Lower lobe of right lung (tissue), 2 donors: ENCODE measurements at places on chromosomes 7 and 10. TPM values are rescaled to one million over a fixed set of nuclear protein-coding genes. Genes with fewer than 3 reads are reported as not detected.

GOLGA7B gene
- total RNA-seq: 1.0 TPM

GIMAP5 gene
- total RNA-seq: 31.9 TPM

TRPV5 gene
- not detected for total RNA-seq

TCAF2 gene
- 6.2 TPM for total RNA-seq

DNA sequence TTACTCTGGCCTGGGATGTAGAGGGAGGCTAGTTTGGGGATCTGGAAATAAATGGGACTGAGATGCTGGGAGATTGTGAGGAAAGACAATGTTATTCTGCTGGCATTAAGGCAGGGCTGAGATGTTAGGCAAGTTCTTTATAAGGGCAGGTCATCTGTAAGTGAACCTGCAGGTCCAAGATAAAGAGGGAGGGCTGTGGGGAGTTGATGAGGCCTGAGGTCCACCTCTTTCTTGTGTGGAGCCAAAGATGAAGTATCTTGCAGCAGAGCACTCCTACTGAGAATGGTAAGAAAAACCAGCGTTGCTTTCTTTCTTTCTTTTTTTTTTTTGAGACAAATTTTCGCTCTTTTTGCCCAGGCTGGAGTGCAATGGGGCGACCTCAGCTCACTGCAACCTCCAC, 19.1 kb downstream of the CYCS start:
- H3K4me1 ChIP-seq: no peaks in the 10 kb centered on the region
- no peak overlapping the region for H3K4me3 ChIP-seq
- DNase-seq: no peak
- H3K36me3 ChIP-seq: no peaks in the 10 kb centered on the region
- no peaks in the 10 kb centered on the region for H3K27me3 ChIP-seq

GRCh38 chr10:470339-471003, 219.0 kb downstream of the DIP2C start:
- no peak overlapping the region for H3K4me3 ChIP-seq
- DNase-seq: no peak
- no peaks in the 10 kb centered on the region for H3K27me3 ChIP-seq
- no peak overlapping the region for H3K27ac ChIP-seq
- H3K4me1 ChIP-seq: no peaks in the 10 kb centered on the region
- H3K36me3 ChIP-seq: peaks cover 24% of the 10 kb centered on the region

DNA sequence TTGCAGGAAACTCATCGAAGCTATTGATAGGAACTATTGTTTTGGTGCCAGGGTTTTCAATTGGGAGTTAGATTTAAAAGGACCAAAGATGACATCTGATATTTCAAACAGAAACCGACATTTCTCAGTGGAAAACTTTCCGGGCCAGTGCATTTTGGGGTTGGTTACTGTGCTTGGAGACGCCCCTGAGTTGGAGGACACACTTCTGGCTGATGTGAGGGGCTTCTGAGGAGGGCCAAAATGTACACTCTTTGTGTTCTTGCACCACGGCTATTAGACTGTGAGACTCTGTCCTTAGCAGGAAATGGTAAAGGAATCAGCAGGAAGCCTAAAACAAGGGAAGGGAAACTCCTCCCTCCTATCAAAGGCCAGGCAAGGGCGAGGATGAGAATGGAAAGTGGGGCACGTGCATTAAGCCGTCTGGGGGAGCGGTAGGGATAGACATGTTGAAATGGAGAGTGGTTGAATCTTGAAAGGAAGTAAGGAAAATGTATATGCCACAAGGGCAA, 1.8 kb upstream of the SRGN start:
- H3K4me3 ChIP-seq: peak overlapping the region; percentile 22
- no peak for DNase-seq
- H3K4me1 ChIP-seq: peaks cover 28% of the 10 kb centered on the region
- H3K27ac ChIP-seq: peak overlapping the region; percentile 89
- H3K27me3 ChIP-seq: no peaks in the 10 kb centered on the region

DNA sequence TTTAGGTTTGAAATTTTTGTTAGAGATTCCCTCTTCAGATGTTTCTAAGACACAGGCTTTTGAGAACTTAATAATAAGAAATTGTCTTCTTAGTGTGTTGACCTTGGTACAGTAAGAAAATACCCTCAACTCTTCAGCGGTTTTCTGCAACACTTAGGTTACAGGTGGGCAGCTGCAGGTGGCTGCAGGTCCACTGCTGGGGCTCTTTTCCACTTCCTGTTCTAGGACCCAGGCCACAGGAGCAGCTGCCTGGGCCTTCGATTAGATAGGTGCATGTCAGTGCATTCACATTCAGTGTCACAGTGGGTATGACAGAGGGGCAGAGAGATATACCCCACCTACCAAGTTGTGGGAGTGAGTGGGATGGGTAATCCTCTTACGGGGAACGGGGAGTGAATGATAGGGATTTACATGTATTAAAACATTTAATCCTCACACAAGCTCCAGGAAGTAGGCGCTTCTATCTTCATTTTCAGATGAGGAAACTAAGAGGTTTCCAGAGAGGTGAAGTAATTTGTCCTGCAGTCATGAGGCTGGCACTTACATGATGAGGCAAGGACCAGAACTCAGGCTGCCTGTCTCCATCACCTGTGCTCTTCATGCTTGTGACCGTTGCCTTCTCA, 20.2 kb upstream of the SUV39H2 start:
- peaks cover 6% of the 10 kb centered on the region for H3K4me1 ChIP-seq
- peaks cover 46% of the 10 kb centered on the region for H3K36me3 ChIP-seq
- no peak overlapping the region for H3K27ac ChIP-seq
- no peak overlapping the region for H3K4me3 ChIP-seq
- H3K27me3 ChIP-seq: no peaks in the 10 kb centered on the region

DNA sequence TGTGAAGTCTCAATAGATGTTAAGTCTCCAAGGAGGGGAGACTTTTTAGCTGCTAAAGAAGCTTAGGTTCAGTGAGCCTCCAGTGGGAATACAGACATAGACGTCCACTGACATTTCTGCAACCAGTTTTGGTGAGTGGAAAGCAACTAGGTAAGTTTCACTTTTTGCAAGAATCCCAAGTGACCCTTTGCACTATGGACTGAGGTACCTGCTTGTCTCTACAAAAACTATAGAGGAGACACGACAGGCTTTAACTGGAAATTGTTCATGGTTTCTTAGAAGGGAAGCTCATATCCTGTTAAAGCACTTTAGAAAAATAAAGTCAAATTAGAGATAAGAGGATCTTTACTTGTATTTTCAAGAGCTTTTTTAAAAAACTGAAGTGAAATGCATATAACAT, 38.6 kb downstream of the GBF1 start:
- no peak overlapping the region for H3K27ac ChIP-seq
- no peak for DNase-seq
- no peaks in the 10 kb centered on the region for H3K27me3 ChIP-seq
- H3K4me1 ChIP-seq: peaks cover 38% of the 10 kb centered on the region
- no peak overlapping the region for H3K4me3 ChIP-seq
- H3K36me3 ChIP-seq: peaks cover 10% of the 10 kb centered on the region

DNA sequence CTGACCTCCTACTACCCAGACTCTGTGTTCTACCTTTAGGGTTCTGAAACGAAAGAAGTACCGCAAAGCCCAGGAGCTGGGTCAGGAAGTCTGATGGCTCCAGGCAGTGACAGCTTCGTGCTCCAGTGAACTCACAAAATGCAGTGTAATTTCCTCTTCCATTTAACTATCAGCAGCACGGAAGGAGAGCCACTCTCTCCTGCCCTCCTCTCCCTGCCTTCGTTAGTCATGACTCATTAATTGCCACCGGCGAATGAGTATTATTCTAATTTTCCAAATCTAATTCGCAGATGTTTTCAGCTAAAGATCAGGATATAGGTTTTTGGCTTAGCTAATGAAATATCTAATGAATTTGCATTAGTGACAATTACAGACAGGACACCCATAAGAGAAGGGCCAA, 1262.0 kb downstream of the TYW1 start:
- H3K4me1 ChIP-seq: no peaks in the 10 kb centered on the region
- H3K27me3 ChIP-seq: no peaks in the 10 kb centered on the region
- no peak overlapping the region for H3K4me3 ChIP-seq
- H3K27ac ChIP-seq: no peak overlapping the region

- DNase-seq: no peak
- H3K4me1 ChIP-seq: peaks cover 11% of the 10 kb centered on the region
- no peaks in the 10 kb centered on the region for H3K27me3 ChIP-seq
- no peak overlapping the region for H3K27ac ChIP-seq
- no peak overlapping the region for H3K4me3 ChIP-seq
Measured at GRCh38 chr10:95413588-95413987, 122.8 kb upstream of the PDLIM1 start.

- no peak overlapping the region for H3K27ac ChIP-seq
- no peaks in the 10 kb centered on the region for H3K4me1 ChIP-seq
- no peak overlapping the region for H3K4me3 ChIP-seq
- no peak for DNase-seq
- peaks cover 14% of the 10 kb centered on the region for H3K36me3 ChIP-seq
Measured at GRCh38 chr10:14508725-14509124, 178.0 kb upstream of the FRMD4A start.

DNA sequence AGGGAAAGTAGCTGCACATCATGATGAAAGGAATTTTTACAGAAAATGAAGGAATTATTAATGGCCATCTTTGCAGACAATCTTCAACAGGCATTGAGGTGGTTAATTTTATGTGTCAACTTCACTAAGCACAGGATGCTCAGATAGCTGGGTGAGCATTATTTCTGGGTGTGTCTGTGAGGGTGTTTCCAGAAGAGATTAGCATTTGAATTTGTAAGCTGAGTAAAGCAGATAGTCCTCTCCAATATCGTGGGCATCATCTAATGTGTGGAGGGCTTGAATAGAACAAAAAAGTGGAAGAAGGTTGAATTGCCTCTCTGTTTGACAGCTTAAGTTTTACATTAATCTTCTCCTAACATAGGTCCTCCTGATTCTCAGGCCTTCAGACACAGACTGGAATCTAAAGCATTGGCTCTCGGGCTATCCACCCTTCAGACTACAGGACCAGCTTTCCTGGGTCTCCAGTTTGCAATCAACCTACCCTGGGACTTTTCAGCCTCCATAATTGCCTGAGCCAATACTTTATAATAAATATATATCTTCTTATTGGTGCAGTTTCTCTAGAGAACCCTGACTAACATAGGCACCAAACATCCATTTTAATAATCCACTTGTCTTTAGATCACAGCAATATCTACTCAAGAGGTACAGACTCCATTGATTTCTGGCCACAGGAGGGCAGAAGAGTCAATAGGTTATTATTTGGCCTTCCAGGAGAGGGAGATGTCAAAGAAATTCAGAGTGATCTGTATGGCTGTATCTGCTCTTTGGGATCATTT, 10.5 kb upstream of the CRPPA start:
- H3K27me3 ChIP-seq: no peaks in the 10 kb centered on the region
- H3K4me3 ChIP-seq: no peak overlapping the region
- H3K4me1 ChIP-seq: no peaks in the 10 kb centered on the region
- H3K36me3 ChIP-seq: no peaks in the 10 kb centered on the region

GRCh38 chr10:33189808-33190207, 144.7 kb downstream of the NRP1 start:
- no peaks in the 10 kb centered on the region for H3K27me3 ChIP-seq
- no peak overlapping the region for H3K4me3 ChIP-seq
- H3K4me1 ChIP-seq: peaks cover 20% of the 10 kb centered on the region
- no peak overlapping the region for H3K27ac ChIP-seq
- peaks cover 45% of the 10 kb centered on the region for H3K36me3 ChIP-seq
- DNase-seq: no peak

GRCh38 chr7:531777-532176, 12.1 kb upstream of the PDGFA start:
- H3K4me3 ChIP-seq: no peak overlapping the region
- H3K36me3 ChIP-seq: no peaks in the 10 kb centered on the region
- no peak overlapping the region for H3K27ac ChIP-seq
- H3K4me1 ChIP-seq: no peaks in the 10 kb centered on the region

DNA sequence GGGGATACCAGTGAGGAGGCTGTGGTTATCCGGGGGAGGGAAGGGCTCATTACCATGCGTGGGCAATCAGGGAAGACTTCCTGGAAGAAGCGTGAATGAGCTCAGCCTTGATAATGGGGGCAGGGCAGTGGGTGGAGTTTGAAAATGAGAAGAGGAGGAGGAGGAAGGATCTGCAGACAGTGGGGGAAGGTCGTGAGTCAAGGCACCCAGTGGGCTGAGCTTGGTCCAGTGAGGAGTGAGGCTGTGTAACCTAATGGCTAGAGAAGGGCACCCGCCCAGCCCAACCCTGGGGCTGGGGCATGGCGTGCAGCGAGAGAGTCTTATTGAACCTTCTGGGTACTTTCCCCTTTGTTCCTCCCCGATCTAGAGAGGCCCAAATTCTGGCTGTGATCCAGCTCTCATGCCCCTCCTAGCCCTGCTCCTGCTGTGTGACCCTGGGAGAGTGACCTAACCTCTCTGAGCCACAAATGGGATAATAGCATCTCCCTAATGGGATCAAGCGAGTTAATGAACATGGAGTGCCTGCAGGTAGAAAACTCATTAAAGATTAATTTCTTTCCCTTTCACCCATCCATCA, 31.5 kb downstream of the CLIP2 start:
- no peak overlapping the region for H3K27ac ChIP-seq
- no peaks in the 10 kb centered on the region for H3K27me3 ChIP-seq
- DNase-seq: no peak
- H3K36me3 ChIP-seq: peaks cover 4% of the 10 kb centered on the region
- H3K4me1 ChIP-seq: no peaks in the 10 kb centered on the region

DNA sequence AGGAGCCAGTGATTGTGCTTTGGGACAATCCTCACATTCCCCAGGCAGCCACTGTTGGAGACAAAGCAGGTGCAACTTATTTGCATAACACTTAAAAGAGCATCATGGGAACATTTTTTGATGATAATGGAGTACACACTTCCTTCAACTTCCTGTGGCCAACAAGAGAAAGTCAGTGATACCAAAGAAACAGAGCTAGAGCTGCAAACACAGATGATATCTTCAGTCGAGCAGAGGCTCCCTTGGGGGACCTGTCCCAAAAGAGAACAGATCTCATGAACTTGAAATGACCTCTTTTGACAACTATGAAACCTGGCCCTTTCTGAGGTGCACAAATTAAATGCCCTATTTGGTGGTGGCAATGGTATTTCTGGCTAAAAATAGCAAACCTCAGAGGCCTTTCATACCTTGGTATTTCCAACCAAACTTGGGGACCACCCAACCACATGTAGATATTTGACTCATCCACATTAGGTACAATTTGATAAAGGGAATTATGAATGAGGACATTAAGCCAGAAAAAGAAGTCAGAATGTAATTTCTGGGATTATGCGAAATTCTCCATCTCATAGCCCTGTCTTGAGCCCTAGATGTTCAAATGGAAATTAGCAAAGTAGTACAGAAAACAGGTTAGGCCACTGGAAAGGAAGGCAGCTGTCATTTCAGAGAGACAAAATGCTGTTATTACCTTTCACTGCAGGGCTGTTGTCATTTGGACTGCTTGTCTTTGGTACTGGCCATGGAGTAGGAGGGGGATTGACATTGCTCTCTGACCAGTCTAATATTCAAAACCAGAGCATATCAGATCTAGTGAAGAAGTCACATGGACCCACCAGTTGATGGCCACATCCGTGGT, 146.2 kb downstream of the ICA1 start:
- H3K4me3 ChIP-seq: no peak overlapping the region
- H3K4me1 ChIP-seq: no peaks in the 10 kb centered on the region
- H3K36me3 ChIP-seq: peaks cover 2% of the 10 kb centered on the region
- H3K27me3 ChIP-seq: no peaks in the 10 kb centered on the region

GRCh38 chr7:151101621-151102396, 15.5 kb downstream of the AGAP3 start:
- no peaks in the 10 kb centered on the region for H3K27me3 ChIP-seq
- no peak overlapping the region for H3K27ac ChIP-seq
- H3K36me3 ChIP-seq: peaks cover 17% of the 10 kb centered on the region
- no peak overlapping the region for H3K4me3 ChIP-seq
